ENCODE measurements at places on chromosomes 3 and 15.
A peak's percentile ranks its signal among the peaks of the same experiment; 100 is the strongest.

GRCh38 chr3:108528459-108529252 is 18.3 kb upstream of the MYH15 start:
- DNase-seq: no peak

- DNase-seq: peak; percentile 56
These were observed 9.5 kb downstream of the RPS17 start for GRCh38 chr15:82530606-82531379.

DNA sequence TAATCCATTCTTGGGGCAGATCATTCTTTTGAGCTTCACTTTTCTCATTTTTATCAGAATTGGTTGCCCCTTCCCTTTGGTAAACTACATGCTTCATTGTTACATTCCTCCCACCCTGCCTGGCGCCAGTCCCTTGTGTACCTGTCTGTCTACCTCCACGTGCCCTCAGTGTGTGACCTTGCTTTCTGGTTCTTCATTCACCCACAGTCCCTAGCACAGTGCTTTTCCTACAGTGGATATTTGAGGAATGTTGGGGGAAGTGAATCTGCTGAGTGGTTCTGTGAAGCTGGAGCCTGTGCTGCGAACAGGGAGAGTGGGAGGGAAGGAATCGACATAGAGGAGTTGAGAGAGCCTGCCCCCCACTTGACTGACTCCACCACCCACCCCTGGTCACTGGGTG is 23.4 kb downstream of the GPD1L start:
- no peak for DNase-seq

DNA sequence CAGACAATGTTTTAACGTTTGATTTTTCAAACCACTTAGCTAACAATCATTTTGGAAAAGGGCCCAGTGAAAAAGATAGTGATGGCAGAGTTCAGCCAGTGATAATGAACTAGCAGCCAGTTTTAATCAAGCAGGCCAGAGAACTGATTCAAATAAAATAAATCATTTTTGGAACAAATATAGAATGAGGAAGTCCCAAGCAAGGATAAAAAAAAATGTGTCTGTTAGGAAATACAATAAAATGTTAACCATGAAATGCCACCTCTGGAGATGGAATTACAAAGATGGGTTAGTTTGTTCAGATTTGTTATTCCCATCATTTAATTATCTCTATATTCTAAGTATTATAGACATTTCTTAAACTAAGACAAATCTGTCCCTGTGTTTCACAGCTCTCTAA is 1.1 kb downstream of the HERC1 start:
- no peak for DNase-seq

DNA sequence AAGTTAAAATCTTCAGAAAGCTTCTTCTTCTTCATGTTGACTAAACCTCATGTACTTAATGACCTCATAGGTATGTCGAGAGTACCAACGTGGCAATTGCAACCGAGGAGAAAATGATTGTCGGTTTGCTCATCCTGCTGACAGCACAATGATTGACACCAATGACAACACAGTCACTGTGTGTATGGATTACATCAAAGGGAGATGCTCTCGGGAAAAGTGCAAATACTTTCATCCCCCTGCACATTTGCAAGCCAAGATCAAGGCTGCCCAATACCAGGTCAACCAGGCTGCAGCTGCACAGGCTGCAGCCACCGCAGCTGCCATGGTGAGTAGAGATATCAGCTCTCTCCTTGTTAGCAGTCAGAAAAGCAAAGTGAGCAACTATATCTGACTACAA is 176.5 kb downstream of the MBNL1 start:
- DNase-seq: no peak
